CD4-positive, alpha-beta T cell treated with Interleukin-21 for 1 hour (primary cell): ENCODE measurements at places on chromosomes 3 and 15.

DNA sequence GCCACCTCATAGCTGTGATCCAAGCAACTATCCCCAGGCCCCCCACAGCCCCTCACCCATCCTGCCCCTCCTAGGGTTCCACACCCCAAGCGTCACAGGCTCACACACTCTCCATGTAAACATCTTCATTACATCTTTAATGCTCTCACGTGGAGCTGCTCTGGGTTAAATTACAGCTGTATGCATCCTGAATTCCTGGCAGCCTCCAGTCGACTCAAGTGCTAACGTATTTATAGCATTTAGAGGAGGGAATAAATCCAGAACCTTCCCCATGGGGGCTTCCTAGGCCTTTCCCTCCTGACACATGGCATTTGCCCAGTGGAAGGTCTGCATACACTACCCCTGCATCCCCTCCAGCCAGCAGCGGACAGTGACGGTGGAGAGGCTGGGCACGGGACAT lies 9.6 kb downstream of the C3orf18 start:
- DNase-seq, result no peak

- no peak for DNase-seq
These were observed 5.0 kb downstream of the PTH1R start for GRCh38 chr3:46882377-46883053.

DNA sequence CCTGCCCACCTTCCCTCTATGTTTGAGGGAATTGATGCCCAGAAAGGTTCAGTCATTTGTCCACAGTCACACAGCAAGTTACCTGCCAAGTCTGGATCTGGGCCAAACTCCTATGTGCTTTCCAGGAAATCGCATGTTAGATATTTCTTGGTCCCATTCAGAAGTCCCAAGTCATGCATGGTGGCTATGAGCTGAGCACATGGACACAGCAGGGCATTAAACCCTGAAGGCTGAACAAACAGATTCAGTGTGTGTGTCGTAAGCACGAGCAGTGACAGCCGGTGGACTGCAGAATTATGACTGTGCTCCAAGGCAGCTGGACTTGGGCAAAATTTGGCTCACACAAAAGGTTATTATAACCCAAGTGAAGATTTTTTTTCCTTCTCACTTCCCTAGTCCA lies 11.4 kb upstream of the SLC6A6 start:
- no peak for DNase-seq

DNA sequence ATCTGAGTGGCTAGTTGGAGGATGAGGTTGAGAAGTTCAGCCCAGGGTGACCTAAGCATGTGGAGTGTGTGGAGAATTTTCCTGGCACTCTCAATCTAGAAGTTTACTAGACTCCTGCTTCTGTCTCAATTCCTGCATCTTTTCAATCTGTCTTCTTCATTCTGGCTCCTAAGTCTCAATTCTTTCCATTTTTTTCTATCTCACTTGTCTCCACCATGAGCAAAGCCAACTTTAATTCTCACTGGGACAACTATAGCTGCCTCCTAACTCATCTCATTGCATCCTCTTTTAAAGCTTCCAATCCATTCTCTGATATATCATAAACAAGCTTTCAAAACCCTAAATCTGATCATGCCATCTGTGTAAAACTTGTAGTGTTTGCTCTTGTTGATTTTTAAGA lies 569.3 kb downstream of the NAALADL2 start:
- no peak for DNase-seq

DNA sequence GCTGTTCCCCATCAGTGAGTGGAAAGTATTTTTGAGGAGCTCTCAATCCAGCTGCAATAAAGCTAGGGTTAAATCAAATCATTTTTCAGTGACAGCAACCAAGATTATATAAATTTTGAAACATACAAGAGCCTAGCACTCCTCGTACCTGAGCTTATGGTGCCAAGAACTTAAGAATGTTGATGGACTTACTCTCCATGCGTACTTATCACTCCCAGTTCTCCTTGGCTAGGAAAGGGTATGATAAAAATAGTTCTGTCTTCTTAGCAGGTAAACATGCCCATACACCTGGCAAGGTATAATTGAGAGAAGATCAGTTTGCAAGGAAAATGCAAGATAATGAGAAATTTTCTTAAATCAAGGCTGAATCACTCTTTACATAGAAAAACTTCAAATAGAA lies 64.5 kb upstream of the SEMA6D start:
- DNase-seq, result no peak

- DNase-seq, result no peak
These were observed 174.5 kb downstream of the FNDC3B start for GRCh38 chr3:172213904-172214303.

DNA sequence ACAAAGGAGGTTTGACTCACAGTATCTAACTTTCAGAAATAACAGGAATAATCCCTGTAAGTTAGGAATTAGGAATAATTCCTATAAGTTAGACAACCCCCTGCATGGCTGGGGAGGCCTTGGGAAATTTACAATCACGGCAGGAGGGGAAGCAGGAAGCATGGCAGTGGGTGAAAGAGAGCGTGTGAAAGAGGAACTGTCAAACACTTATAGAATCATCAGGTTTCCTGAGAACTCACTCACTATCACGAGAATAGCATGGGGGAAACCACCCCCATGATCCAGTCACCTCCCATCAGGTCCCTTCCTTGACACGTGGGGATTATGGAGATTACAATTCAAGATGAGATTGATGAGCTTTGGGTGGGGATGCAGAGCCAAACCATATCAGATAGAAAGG lies 385.5 kb downstream of the IL20RB start:
- no peak for DNase-seq

DNA sequence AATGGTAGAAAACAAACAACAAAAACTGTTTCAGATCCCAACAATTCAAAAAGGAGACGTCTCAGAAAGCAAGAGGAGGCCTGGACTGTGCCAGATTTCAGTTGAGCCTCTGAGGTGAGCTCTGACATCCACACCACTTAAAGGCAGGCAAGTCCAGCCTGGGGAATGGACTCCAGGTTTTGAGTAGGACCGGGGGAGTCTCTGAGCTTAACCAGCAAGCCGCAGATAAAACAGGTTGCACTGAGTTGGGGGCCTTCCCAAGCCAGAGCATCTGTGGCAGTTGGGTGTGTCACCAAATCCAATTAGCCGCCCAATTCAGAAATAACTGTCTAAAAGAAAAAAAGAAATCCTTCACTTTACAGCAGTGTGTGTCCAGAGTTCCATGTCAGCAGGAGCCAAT lies 54.7 kb downstream of the OXNAD1 start:
- DNase-seq, result no peak

DNA sequence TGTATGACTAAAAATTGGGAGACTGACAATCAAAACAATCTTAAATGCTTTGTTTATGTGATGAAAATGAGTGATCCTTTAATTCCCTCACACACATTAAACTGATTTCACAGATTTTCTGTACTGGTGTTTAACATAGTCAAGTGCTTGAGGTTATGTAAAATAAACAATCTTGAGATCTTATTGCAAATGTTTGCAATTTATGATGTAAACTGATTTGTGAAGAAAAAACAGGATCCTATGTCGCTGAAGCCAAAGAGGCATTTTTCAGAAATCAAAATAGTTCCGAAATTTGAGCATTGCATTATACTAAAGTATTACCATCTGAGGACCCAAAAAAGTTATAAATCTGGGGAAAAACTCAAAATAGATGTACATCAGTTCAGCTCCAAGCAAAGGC lies 12.7 kb downstream of the SHOX2 start:
- DNase-seq, result no peak

- DNase-seq, result no peak
These were observed 159.8 kb downstream of the THSD4 start for GRCh38 chr15:71275098-71275497.

GRCh38 chr3:77459926-77460325 lies 420.0 kb downstream of the ROBO2 start:
- DNase-seq, result no peak

- no peak for DNase-seq
These were observed 87.4 kb downstream of the CHST2 start for GRCh38 chr3:143206955-143207337.

DNA sequence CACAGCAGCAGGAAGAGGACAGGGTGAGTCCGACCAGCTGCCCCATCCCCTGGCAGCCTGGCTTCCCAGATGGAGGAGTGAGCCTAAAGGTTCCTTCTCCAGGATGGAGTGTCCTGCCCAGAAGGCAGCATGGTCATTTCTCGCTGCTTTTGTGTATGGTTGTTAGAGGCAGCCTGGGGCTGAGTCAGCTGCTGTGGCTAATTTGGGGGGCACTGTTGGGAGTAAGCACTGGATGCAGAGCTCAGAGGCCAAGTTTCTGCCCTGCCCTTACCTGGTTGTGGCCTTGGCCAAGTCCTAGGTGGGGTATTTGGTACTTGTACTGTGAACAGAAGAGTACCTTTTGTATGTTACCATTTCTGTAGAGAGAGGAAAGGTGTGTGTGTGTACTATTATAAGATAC lies 78.6 kb downstream of the ADAMTS7 start:
- no peak for DNase-seq

GRCh38 chr3:63800097-63800496 lies 19.0 kb upstream of the C3orf49 start:
- no peak for DNase-seq

GRCh38 chr15:99944131-99944530 lies 210.9 kb upstream of the LYSMD4 start:
- no peak for DNase-seq
